ENCODE measurements at places on chromosomes 2 and 18.

DNA sequence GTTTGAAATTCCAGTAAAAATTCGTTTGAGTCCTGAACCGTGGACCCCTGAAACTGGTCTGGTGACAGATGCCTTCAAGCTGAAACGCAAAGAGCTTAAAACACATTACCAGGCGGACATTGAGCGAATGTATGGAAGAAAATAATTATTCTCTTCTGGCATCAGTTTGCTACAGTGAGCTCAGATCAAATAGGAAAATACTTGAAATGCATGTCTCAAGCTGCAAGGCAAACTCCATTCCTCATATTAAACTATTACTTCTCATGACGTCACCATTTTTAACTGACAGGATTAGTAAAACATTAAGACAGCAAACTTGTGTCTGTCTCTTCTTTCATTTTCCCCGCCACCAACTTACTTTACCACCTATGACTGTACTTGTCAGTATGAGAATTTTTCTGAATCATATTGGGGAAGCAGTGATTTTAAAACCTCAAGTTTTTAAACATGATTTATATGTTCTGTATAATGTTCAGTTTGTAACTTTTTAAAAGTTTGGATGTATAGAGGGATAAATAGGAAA, 80.7 kb downstream of the ACSL3 start:
- no peak for DNase-seq

DNA sequence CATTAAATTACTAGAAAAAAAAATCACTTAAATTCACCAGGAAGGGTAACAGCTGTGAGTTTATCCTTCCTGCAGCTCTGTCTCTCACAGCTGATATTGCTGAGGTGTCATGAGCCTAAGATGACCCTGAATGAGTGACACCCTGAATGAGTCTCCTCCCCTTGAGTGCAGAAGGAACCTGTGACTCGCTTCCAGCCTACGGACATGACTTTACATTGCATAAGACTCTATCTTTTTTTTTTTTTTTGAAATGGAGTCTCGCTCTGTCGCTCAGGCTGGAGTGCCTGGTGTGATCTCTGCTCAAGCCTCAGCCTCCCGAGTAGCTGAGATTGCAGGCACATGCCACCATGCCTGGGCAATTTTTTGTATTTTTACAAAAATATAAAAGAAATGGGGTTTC, 14.1 kb downstream of the MRO start:
- DNase-seq = no peak

DNA sequence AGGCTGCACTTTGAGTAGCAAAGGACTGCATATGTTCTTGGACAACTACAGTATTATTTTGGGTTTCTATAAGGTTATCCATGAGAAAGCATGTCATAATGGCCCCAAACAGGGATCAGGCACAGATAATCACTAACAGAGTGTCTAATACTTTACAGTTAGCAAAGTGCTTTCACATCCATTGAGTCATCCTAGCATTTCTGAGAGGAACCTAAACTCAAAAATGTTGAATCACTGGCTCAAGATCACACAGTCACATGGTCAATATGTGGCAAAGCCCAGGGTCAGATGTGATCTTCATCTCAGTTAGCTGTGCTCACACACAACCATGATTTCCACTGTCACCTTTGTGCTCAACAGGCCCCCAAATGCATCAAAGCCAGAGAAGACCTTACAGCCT, 156.1 kb upstream of the VRK2 start:
- no peak for DNase-seq

GRCh38 chr18:26406854-26407517, 141.4 kb downstream of the KCTD1 start:
- DNase-seq = no peak

DNA sequence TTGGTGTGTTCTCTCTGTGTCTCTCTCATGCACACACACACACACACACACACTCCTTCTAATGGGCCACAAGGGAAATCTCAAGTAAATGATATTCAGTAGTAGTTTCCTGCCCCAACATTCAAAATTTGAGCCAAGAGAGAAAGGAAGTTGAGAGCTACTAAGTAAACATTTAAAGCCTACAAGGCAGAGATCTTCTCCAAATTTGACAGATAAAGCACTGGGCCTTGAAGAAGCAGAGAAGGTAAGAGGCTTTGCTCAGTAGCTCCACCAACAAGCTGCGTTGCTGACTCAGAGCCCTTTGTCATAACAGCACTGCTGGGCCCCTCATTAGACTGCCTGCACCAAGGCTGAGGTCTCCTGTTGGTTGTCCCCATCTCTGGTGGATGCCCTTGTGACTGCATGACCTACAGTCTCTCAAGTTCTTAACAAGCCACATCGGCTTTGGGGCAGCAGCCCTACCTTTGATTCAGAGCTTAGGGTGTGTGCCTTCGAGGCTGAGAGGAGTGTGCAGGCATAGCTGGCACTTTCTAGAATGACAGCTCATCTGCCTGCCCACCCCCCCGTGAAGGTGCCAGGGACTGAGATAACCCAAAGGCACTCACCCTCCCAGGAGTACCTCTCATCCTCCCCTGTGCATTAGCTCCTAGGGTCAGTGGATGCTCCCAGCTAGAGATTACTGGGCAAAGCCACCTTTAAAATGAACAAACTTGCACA, 32.3 kb upstream of the NEB start:
- no peak for DNase-seq

DNA sequence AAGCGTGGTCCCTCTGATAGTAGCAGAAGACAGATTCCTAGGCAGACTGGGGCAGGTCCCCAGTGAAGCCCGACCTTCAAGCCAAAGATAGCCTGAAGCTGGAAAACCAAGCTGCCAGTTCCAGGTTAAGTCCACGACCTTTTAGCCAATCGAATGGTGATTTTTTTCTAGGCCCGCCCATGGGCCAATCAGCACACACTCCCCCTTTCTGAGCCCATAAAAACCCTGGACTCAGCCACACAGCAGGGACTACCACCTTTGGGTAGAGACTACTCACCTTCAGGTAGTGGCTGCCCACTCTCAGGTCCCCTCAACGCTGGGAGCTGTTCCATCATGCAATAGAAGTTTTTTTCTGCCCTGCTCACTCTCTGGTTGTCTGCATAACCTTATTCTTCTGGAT, 14.5 kb upstream of the ADI1 start:
- DNase-seq = no peak

- no peak for DNase-seq
Observed at GRCh38 chr2:16046649-16047048, 106.3 kb downstream of the MYCN start.

- no peak for DNase-seq
Observed at GRCh38 chr18:58223717-58224424, 179.8 kb downstream of the NEDD4L start.

- DNase-seq = no peak
Observed at GRCh38 chr2:241639385-241639784, 1.9 kb downstream of the ATG4B start.

- DNase-seq = no peak
Observed at GRCh38 chr2:3952866-3953516, 249.6 kb downstream of the DCDC2C start.

DNA sequence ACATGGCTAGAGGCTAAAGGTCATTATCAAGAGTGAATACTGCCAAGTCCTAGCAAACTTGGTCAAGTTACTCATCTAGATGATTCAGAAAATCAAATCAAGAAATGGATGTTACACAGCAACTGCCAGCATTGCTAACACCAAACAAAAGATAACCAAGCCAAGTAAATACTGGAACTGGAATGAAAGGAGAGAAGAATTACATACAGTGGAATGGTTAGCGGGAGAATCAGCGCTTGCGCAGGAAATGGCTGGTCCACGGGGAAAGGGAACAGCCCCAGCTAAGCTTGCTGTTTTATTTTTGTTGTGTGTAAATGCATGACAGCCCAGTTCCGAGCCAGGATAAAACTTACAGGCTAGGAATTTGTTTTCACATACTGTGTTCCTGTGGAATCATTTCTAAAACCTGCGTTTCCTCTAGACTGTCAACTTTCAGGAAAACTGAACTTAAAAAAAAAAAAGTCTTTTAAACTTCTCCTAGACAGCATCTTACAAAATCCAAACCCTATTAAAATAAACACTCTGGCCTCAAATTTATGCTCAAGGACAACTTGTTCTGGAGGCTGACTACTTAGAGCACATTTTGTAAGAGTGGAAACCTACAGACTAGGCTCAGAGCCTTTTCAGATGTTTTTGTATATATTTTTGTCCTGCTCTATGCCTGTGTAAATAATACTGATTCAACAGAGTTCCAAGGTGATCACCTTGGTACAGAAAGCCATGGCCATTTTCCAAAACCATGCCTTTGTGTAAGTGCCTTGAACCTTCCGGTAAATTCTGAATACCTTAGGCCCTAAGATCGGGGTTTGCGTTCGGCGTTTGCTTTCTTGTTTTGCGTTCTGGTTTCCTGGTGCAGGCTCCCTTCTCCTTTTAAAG, 30.7 kb upstream of the TXNDC2 start:
- no peak for DNase-seq

- no peak for DNase-seq
Observed at GRCh38 chr2:21422050-21422449, 298.3 kb downstream of the TDRD15 start.

- DNase-seq = no peak
Observed at GRCh38 chr18:79942786-79943607, 8.5 kb downstream of the SLC66A2 start.

GRCh38 chr2:39519886-39520285, 82.8 kb upstream of the MAP4K3 start:
- DNase-seq = no peak
